ENCODE measurements at places on chromosomes 2 and 18.

DNA sequence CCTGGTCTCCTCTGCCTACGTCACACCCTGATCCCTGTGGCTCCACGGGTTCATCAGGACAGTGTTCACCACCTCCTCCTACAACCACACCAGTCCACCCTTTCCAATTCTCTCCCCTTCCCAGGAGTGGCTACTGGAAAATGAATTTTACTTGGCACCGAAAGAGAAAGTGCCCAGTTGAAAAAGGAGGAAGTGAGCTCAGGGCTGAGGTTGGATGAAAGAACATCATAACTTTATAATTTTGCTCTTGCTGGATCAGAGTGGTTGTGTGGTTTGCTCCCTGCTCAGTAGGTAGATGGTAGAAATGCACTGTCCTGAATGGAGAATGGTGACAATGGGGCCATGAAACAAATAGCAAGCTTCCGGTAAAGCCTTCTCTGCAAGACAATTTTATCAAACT, 140.3 kb upstream of the DDX18 start:
- DNase-seq = no peak

DNA sequence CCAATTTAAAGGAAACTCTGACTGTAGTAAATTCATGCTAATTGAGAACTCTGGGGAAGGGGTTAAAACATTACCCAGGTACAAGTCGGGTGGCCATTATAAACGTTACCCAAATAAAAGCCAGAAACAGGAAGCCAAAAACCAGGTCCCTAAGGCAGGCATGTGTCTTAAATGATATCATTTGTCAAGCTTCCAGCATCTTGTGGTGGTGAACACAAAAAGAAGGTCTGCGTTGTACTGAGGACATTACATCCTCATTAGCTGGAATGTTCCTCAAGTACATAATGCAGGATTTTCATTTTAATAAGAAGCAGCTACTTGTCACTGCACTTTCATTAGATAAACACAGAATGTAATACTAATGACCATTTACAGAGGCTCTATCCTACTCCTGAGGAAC, 10.9 kb downstream of the PTGR3 start:
- no peak for DNase-seq

DNA sequence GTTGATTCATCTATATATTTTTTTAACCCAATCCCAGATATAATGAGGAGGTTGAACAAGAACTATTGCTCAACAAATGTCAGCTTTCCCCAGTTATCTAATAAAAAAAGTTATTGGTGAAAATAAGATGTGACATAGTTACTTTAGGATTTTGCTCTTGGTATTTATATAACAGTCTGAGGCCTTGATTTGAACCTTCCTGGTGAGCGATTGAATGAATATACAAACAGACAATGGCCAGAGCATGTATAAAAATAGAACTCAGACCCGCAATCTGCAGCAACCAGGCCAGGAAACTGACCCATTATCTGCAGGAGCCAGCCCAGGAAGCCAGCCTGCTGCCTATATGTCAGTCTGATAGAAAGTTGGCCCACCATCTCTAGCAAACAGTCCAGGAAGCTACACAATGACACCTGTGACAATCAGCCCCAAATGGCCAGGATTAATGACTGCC, 81.6 kb downstream of the HS6ST1 start:
- DNase-seq = no peak

GRCh38 chr2:33051586-33052360, 105.0 kb downstream of the LTBP1 start:
- DNase-seq = no peak

DNA sequence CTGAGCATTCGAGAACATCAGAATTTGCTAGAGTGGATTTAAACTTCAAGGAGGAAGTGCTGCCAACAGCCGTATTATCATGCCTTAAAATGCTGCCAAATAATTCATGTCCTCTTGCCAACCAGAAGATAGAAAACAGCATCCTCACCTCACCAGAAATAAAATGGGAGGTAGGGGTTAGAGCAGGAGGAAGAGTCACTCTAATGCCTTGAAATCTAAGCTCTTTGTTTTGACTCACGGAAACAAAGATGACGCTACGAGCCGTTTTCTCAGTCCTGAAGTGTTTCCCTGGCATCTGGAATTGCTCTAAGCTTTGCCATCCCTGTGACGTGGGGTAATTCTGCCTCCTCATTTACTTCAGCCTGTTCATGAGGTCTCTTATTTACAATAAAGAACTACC, 97.1 kb downstream of the PRPF40A start:
- no peak for DNase-seq

DNA sequence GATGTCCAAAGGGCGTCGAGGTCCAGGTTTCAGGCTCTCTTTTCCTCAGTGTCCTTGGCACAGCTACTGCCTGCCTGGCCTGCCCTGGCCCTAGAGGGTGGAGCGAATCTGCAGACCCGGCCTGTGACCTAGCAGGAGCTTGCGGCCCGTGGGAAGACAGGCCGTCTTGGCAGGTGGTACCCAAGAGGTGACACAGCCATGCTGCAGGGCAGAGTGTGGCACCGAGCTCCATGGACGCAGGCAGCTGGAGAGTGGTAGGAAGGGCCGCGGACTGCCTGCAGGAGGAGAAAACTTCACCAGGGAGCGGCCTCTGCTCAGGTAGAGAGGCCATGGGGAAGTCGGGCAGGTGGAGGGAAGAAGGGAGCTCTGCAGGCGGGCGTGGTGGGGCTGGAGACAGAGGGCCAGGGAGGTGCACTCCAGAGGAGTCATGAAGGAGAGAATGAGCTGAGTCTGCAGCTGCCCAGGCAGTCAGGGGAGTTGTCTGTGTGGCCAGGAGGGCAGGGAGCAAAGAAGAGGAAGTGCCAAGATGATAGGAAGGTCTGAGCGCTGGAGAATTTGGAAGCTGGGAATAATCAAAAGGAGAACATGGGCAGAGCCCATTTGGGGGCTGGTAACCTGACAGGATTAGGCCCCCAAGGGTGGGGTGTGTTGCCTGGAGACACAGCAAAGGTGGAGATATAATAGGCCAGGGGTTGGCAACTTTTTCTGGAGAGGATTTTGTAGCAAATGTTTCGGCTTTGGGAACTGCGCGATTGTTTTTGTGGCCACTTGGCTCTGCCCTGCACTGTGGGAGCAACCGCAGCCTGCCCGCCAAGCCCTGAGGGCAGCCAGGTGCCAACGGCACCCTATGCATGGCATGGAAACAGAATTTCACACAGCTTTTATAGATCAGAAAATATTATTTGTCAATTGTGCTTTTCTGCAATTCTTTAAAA, 154.4 kb upstream of the PXDN start:
- DNase-seq = no peak

GRCh38 chr2:100242891-100243619, 79.2 kb downstream of the LONRF2 start:
- DNase-seq = peak; percentile 34

DNA sequence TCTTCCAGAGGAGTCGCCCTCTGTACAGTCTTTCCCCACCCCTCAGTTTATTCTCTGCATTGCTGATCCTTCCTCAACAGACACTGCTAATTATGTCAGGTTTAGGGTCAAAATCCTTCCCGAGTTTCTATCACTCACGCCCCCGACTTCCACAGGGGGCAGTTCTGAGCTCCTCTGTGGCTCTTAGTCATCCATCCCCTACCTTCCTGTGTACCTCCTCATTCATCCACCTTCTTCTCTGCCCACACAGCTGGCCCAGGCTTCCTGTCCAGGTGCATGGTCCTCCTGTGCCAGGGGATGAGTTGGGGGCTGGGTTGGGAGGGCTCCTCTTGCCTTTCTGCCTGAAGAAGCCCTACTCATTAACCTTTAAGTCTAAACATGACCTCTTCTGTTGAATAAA, 202.9 kb downstream of the ARL4C start:
- DNase-seq = no peak

DNA sequence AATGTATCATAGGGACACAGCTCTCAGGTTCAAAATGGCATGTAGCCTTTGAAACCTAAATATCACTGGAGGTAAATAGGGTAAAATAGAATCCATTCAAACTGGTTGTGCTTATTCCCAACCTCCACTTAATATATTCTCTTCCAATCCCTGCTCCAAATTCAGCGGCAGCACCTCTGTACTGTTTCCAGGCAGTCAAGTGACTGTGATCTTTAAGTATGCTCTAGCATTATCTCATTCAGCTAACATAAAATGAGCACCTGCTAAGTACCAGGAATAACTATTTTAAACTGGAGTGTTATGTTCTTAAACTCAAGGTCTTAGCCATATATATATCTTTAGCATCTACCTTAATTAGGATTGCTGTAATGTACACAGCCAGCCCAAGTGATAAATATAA, 269.2 kb upstream of the SESTD1 start:
- no peak for DNase-seq

- no peak for DNase-seq
Measured at GRCh38 chr18:64132871-64133270, 16.0 kb downstream of the LINC00305 start.
